NCI-H2081 treated with DMSO at 0.1 percent for 48 hours (cell line): ENCODE measurements at places on chromosomes 7 and 10.

GRCh38 chr10:128310971-128311658, 184.9 kb upstream of the MKI67 start:
- DNase-seq, result no peak

- DNase-seq, result no peak
Observed at GRCh38 chr7:101673315-101673714, 44.2 kb upstream of the MYL10 start.

DNA sequence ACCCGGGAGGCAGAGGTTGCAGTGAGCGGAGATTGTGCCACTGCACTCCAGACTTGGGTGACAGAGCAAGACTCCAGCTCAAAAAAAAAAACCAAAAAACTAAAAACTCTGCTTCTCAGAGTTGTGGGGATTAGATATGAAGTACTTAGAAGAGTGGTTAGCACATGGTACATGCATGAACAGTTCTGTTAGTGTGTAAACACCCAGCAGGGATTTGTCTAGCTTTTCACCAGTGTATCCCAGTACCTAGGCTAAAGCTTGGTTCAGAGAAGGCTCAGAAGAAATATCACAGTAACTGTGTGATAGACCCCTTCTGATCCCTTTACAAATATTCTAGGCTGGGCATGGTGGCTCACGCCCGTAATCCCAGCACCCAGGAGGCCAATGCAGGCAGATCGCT, 9.5 kb downstream of the PPIA start:
- no peak for DNase-seq

GRCh38 chr7:116465125-116465524, 34.4 kb upstream of the CAV2 start:
- no peak for DNase-seq

GRCh38 chr7:134476044-134476443, 17.1 kb upstream of the AKR1B1 start:
- no peak for DNase-seq

DNA sequence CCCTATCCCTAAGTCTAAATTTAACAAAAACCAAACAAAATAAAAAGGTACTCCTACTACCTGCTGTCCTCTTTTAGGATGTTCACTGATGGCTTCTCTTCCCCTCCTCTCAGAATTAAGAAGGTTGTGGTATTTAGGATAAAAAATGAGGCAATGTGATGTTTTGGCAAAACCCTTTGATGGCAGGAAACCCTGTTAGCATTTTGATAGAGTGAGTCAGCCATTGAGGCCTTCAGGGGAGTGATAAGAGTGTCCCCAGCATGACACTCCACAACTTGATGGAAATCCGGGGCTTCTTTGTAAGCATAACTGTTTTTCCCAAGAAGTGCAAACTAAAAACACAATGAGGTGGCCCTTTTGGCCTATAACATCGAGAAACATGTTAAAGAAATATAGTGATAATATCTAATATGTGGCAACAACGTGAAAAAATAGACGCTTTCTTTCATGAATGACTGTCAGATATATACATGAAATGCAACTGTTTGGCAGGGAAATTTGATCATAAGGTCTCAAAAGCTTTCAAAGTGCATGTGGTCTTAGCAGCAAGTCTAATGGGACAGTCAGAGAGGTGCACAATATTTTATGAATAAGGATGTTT, 55.0 kb downstream of the PRTFDC1 start:
- no peak for DNase-seq

DNA sequence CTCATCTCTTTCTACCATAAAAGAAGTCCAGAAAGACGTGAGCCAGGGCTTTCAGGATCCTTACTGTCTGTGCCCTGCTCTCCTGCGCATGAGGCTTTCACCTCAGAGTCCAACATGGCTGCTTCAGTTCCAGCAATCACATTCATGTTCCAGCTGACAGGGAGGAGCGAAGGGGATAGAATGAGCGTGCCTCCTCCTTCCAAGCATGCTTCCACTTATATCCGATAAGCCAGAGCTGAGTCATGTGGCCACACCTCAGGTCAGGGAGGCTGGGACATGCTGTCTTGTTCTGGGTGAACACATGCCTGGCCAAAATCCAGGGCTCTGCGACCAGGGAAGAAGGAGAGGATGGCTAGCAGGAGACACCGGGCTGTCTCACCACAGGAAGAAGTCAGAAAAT, 248.2 kb downstream of the SKAP2 start:
- no peak for DNase-seq

DNA sequence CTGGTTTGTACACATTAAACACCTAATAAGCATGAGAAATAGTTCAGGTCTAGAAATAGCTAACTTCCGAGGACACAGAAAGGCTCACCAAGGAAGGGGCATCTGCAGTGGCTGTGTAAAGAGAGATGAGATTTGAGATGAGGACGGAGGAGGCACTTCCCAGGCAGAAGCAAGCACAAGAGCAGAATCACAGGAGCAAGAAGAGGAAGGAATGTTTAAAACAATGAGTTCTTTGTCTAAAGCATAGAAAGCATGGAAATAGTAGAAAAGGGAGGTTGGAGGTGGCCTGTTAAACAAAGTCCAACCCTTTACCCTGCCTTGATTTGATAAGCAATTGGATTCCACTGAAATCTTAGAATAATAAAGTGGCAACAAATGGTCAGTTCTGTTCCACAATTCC, 11.6 kb upstream of the PON3 start:
- no peak for DNase-seq

- DNase-seq, result no peak
Observed at GRCh38 chr10:113232928-113233511, 283.0 kb downstream of the TCF7L2 start.
